Neuronal stem cell (in vitro differentiated cells): ENCODE measurements at places on chromosomes 2 and 18.

DNA sequence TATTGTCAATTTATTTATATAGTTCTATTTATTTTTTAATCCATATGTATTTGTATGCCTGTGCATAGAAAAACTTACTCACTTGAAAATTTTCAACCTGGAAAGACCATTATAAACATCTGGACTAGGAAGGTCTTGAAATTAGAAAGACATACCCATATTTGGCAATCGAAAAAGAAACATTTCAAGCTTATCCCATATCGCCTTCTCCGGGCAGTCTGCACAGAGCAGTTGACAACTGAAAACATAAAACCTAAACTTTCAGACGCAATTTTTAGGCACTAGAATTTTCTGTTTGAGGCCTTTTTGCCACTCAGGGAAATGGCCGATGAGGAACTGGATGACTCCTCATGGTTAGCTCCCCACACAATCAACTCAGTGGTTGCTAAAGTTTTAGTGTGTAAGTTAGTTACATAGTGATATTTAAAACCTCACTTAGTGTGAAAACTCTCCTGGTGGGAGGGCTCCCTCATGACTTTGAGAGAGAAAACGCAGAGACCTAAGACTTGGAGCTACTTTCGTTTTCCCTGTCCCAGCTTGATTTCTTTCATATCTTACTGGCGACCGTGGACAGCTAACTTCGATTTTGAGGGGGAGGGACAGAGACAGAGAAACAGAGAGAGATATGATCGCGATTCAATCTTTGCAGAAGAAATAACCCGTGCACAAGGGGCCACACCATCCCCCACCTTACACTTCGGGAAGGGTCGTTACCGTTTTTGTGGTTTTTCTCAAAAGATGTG, 3.2 kb upstream of the HOXD12 start:
- H3K4me1 ChIP-seq: peaks cover 3% of the 10 kb centered on the region
- H3K27me3 ChIP-seq: peaks cover 97% of the 10 kb centered on the region
- no peak overlapping the region for H3K4me3 ChIP-seq

DNA sequence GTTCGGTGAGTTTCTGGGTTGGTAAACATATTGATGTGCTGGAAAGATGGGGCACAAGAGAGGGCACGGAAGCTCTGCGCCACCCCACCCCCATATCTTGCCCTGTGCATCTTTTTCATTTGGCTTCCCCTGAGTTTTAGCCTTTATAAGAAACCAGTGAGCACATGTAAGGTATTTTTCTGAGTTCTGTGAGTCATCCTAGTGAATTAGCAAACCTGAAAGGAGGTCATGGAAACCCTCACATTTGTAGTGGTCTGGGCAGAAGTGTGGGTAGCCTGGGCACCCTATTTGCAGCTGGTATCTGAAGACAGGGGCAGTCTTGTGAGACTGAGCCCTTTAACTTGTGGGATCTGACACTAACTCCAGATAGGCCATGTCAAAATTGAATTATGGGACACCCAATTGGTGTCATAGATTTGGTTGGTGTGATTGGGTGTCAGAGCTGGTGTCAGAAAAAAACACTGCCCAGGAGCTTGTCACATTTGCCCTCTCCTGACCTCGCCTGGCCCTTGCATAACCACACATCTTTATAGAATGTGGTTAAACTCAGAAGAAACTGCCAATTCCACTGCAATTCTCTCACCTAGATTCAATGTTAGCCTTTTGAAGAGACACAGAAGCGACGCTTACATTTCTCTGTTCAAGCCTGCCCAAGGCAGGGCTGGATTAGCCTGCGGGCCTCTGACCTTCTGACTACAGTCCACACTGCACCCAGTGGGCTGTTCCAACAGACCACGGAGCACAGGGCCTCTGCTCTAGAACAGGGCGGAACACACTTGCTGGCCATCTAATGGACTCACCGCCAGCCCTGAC, 12.0 kb upstream of the GALM start:
- no peak overlapping the region for H3K4me3 ChIP-seq
- no peaks in the 10 kb centered on the region for H3K4me1 ChIP-seq
- H3K27me3 ChIP-seq: no peaks in the 10 kb centered on the region
- no peaks in the 10 kb centered on the region for H3K36me3 ChIP-seq
- no peak overlapping the region for H3K27ac ChIP-seq
- DNase-seq: no peak

DNA sequence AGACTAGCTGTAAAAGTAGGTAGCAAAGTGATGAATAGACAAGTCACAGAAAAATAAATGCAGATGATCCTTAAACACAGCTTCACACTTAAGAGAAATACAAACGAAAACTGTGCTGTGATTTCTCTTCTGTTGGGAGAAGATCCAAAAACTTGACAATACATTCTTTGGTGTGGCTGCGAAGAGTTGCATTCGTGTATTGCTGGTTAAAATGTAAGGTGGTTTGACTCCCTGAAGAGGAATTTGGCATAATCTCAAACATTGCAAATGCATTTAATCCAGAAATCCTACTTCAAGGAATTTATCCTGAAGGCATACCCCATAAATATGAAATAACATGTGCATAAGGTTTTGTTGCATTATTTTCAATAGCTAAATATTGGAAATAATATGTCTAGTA, 7.1 kb downstream of the CCNYL1 start:
- H3K4me1 ChIP-seq: no peaks in the 10 kb centered on the region
- no peak overlapping the region for H3K27ac ChIP-seq
- H3K27me3 ChIP-seq: no peaks in the 10 kb centered on the region
- H3K36me3 ChIP-seq: no peaks in the 10 kb centered on the region
- no peak for DNase-seq

GRCh38 chr2:122096761-122097160, 341.3 kb downstream of the TSN start:
- no peak overlapping the region for H3K4me3 ChIP-seq
- H3K36me3 ChIP-seq: no peaks in the 10 kb centered on the region
- H3K27ac ChIP-seq: no peak overlapping the region
- no peaks in the 10 kb centered on the region for H3K27me3 ChIP-seq
- DNase-seq: no peak
- H3K4me1 ChIP-seq: no peaks in the 10 kb centered on the region

DNA sequence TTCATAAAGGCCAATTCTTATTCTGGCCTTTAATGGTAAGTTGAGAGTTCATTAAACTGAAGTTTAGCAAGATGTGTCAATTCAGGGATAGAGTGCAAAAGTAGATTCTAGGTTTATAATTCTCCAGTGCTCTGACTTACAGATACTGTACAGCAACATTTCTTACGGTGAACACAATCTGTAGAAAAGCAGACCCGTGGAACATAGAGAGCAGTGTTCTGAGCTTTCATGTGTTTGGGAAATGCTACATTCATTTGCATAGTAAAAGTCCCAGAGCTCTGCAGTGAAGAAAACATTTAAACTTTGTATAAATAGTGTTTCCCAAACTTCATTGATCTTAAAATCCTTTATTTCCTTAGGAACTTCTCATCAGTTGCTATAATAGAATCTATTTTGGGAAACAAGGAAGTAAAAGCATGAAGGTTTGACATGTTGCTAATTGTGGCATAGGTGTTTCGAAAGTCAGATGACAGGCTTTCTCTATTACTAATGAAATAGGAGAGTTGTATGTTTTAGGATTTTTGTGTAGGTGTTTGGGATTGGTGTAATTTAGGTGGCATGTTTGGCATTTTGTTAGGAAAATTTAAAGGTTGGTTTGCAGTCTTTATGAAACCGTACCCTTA, 138.2 kb downstream of the ASXL3 start:
- no peak for DNase-seq
- peaks cover 6% of the 10 kb centered on the region for H3K36me3 ChIP-seq
- H3K4me1 ChIP-seq: no peaks in the 10 kb centered on the region
- no peak overlapping the region for H3K4me3 ChIP-seq
- H3K27ac ChIP-seq: no peak overlapping the region

GRCh38 chr2:101524806-101525430, 50.0 kb upstream of the RFX8 start:
- no peak for DNase-seq
- no peak overlapping the region for H3K4me3 ChIP-seq
- no peaks in the 10 kb centered on the region for H3K36me3 ChIP-seq

GRCh38 chr2:5322396-5322795, 369.8 kb upstream of the SOX11 start:
- no peak overlapping the region for H3K4me3 ChIP-seq
- no peaks in the 10 kb centered on the region for H3K36me3 ChIP-seq
- no peak for DNase-seq
- no peak overlapping the region for H3K27ac ChIP-seq

- H3K4me1 ChIP-seq: no peaks in the 10 kb centered on the region
- H3K36me3 ChIP-seq: no peaks in the 10 kb centered on the region
- H3K27me3 ChIP-seq: no peaks in the 10 kb centered on the region
- no peak overlapping the region for H3K4me3 ChIP-seq
Observed at GRCh38 chr18:75441896-75442295, 14.4 kb upstream of the SMIM21 start.

- no peak overlapping the region for H3K27ac ChIP-seq
- H3K27me3 ChIP-seq: no peaks in the 10 kb centered on the region
- H3K4me3 ChIP-seq: no peak overlapping the region
- H3K36me3 ChIP-seq: peaks cover 2% of the 10 kb centered on the region
- DNase-seq: no peak
Observed at GRCh38 chr2:126877861-126878565, 20.7 kb upstream of the TEX51 start.

- no peaks in the 10 kb centered on the region for H3K4me1 ChIP-seq
- no peak overlapping the region for H3K27ac ChIP-seq
- peaks cover 9% of the 10 kb centered on the region for H3K36me3 ChIP-seq
Observed at GRCh38 chr18:62935994-62936393, 220.7 kb downstream of the PHLPP1 start.

- no peaks in the 10 kb centered on the region for H3K36me3 ChIP-seq
- no peaks in the 10 kb centered on the region for H3K27me3 ChIP-seq
- no peaks in the 10 kb centered on the region for H3K4me1 ChIP-seq
- H3K4me3 ChIP-seq: no peak overlapping the region
Observed at GRCh38 chr2:237392186-237392585, 21.8 kb downstream of the COL6A3 start.

DNA sequence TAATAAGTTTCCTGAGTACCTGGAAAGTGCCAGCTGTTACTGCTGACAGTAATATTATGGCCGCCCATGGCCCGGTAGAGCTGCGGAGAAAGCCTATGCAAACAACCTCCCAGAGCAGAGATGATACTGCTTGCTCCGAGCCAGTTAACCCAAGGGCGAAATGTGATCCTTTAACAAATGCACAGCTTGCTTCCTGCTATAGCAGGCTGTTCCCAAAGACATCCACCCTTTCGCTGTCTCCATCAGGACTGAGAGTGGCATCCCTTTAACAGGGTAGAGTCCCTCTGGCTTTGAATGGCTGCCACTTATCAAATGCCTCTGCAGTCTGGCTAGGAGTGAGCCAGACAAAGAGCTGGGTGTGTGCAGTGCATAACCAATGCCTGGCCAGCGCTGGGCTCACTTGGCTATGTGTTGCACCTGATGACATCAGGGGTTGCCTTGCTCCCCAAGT, 69.7 kb upstream of the DAPL1 start:
- H3K4me1 ChIP-seq: peaks cover 6% of the 10 kb centered on the region
- no peak for DNase-seq
- no peaks in the 10 kb centered on the region for H3K36me3 ChIP-seq
- no peak overlapping the region for H3K4me3 ChIP-seq
- H3K27ac ChIP-seq: no peak overlapping the region

GRCh38 chr2:110120171-110121051, 4.8 kb upstream of the MALL start:
- DNase-seq: no peak
- H3K27ac ChIP-seq: no peak overlapping the region
- peaks cover under 1% of the 10 kb centered on the region for H3K4me1 ChIP-seq
- no peak overlapping the region for H3K4me3 ChIP-seq

DNA sequence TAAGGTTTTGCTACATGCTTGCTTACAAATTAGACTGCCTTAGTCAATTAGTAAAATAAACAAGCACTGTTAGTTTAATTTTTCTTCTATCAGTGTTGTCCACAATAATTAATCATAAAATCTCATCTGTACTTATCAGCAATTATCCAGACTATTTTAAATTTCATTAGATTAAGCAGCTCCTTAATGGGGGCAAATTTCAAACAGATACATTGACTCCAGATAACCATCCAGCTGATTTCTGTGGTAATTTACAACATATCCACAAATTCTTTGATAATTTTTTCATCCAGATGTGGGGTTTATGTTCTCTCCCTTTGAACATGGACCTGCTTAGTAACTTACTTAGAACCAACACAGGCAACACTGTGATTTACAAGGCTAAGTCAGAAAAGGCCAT, 170.4 kb upstream of the CWC22 start:
- DNase-seq: no peak
- H3K4me3 ChIP-seq: no peak overlapping the region
- H3K36me3 ChIP-seq: no peaks in the 10 kb centered on the region
- no peak overlapping the region for H3K27ac ChIP-seq
- H3K4me1 ChIP-seq: no peaks in the 10 kb centered on the region
- no peaks in the 10 kb centered on the region for H3K27me3 ChIP-seq

- DNase-seq: no peak
- no peak overlapping the region for H3K27ac ChIP-seq
- no peak overlapping the region for H3K4me3 ChIP-seq
- peaks cover 14% of the 10 kb centered on the region for H3K4me1 ChIP-seq
Observed at GRCh38 chr2:16050261-16050907, 110.0 kb downstream of the MYCN start.

- DNase-seq: no peak
- no peaks in the 10 kb centered on the region for H3K36me3 ChIP-seq
- H3K27me3 ChIP-seq: no peaks in the 10 kb centered on the region
- H3K27ac ChIP-seq: no peak overlapping the region
- peaks cover 17% of the 10 kb centered on the region for H3K4me1 ChIP-seq
Observed at GRCh38 chr18:62781893-62782292, 66.6 kb downstream of the PHLPP1 start.

DNA sequence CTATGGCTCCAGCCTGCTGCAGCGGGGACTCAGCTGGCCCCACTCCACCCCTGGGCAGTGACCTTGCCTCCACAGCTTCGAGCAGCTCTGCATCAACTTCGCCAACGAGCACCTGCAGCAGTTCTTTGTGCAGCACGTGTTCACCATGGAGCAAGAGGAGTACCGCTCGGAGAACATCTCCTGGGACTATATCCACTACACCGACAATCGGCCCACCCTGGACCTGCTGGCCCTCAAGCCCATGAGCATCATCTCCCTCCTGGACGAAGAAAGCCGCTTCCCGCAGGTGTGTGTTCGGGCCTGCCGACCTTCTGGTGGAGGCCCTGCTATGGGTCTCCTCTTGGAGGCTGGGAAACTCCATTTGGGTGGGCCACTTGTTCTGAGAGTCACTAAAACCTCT, 48.6 kb downstream of the MYO7B start:
- H3K36me3 ChIP-seq: no peaks in the 10 kb centered on the region
- no peak for DNase-seq
- H3K4me3 ChIP-seq: no peak overlapping the region
- no peak overlapping the region for H3K27ac ChIP-seq
- H3K4me1 ChIP-seq: no peaks in the 10 kb centered on the region
- no peaks in the 10 kb centered on the region for H3K27me3 ChIP-seq

DNA sequence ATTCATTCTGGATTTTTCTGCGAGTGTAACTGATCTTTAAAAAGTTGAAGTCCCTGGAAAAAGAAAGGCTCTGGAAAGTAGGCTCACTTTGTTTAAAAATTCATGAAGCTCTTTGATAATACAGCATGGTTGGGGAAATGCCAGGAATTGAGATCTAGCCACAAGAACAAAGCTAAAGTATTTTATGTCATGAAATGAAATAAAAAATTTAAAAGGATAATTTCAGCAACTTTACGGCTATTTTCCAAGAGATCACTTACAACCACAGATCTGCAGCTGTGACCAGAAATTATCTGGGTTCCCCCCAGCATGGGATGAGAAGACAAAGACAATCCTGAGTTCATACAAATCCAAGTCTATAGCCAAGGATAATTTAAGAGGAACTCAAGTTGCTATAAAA, 25.3 kb upstream of the RFX8 start:
- no peak for DNase-seq
- no peak overlapping the region for H3K27ac ChIP-seq
- no peaks in the 10 kb centered on the region for H3K27me3 ChIP-seq
